ENCODE measurements at places on chromosomes 1 and 21. TPM values are rescaled to one million over a fixed set of nuclear protein-coding genes. Genes with fewer than 3 reads are reported as not detected.

DNA sequence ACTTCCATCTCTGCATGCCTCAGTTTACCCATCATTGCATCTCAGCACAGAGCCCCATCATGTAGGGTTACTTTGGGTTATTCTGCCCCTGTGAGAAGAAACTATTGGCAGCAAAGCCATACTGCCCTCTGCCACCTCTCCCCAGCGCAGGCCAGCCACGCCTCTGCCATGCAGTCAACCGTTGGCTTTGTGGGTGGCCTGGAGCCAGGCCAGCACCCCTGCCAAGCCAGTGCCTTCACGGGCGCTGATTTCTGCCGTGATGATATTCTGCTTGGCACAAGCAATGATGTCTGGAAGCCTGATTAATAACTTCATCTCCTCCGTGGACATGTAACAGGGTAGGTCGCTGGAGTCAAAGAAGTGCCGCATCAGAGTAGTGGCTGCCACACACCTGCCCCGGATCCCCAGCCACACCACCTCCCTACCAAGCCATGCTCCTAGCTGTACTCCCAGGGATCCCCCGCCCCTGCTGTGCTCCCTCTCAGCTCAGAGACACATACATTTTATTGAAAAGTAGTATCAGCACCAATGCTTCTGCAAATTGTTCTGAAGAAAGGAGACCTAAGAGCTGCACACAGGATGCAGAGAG, 15.0 kb upstream of the CEP85 start:
- H3K4me3 ChIP-seq, result no peak overlapping the region
- DNase-seq, result peak; percentile 97
- H3K27me3 ChIP-seq, result no peaks in the 10 kb centered on the region
- H3K4me1 ChIP-seq, result peaks cover 24% of the 10 kb centered on the region
- H3K36me3 ChIP-seq, result no peaks in the 10 kb centered on the region

GRCh38 chr1:172135076-172135672, 285.3 kb upstream of the C1orf105 start:
- no peaks in the 10 kb centered on the region for H3K36me3 ChIP-seq
- H3K4me1 ChIP-seq, result peaks cover 13% of the 10 kb centered on the region
- DNase-seq, result no peak
- H3K27ac ChIP-seq, result no peak overlapping the region

Gene PBX1
- 81.2 TPM for total RNA-seq

DNA sequence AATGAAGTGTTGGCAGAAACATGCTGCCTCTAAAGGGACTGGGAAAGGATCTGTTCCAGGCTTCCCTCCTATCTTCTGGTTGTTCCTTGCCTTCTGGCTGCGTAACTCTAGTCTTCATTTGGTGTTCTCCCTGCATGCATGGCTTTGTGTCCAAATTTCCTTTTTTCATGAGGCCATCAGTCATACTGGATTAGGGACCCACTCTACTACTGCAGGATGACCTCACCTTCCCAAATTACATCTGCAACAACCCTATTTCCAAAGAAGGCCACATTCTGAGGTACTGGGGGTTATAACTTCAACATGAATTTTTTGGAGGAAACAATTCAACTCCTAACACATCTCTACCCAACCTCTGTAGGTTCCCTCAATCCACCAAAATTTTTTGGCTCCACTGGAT, 26.3 kb downstream of the MR1 start:
- DNase-seq, result no peak
- H3K4me3 ChIP-seq, result no peak overlapping the region
- H3K27me3 ChIP-seq, result no peaks in the 10 kb centered on the region
- H3K27ac ChIP-seq, result no peak overlapping the region
- H3K4me1 ChIP-seq, result no peaks in the 10 kb centered on the region
- H3K36me3 ChIP-seq, result no peaks in the 10 kb centered on the region

Gene PTGFRN
- total RNA-seq, result 29.1 TPM

GRCh38 chr1:9004700-9005394, 21.4 kb downstream of the SLC2A7 start:
- no peaks in the 10 kb centered on the region for H3K36me3 ChIP-seq
- peak; percentile 78 for DNase-seq
- no peak overlapping the region for H3K4me3 ChIP-seq
- no peaks in the 10 kb centered on the region for H3K27me3 ChIP-seq
- H3K4me1 ChIP-seq, result no peaks in the 10 kb centered on the region

Gene H6PD
- 64.2 TPM for total RNA-seq

Gene TRIM67
- not detected for total RNA-seq

DNA sequence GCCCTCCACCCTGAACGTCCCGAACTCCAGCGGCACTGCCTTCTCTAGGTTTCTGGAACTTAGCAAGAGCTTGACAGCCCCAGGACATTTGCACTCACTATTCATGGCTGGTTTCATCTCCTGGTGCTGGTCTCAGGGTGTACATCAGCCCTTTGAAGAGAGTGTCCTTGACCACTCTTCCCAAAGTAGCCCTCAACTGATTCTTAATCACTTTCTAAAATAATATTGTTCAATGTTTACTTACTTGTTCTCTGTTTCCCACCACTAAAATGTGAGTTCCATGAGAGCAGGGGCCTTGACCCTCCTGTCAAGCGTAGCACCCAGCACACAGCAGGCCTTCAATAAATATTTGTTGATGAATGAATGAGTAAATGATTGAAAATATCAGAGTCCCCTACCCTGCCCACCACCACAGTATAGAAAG, 262.5 kb downstream of the RHOU start:
- H3K36me3 ChIP-seq, result no peaks in the 10 kb centered on the region
- no peak overlapping the region for H3K4me3 ChIP-seq
- peaks cover 4% of the 10 kb centered on the region for H3K4me1 ChIP-seq

DNA sequence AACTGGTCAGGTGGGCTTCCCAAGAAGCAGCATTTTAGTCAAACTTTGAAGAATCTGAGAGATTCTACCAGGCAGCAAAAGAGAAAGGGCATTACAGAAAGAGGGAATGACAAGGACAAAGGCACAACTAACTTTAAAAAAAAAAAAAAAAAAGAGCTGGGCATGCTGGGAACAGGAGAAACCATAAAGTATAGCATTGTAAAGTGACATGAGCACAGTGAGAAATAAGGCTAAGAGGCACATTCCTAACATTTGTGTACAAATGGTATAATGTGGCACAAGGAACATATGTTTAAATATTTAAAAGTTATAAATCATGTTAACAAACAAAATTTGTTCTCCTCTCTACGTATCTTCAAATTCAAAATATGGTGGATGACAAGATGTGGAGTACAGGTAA, 69.6 kb downstream of the CLCA4 start:
- DNase-seq, result no peak
- no peak overlapping the region for H3K27ac ChIP-seq
- no peaks in the 10 kb centered on the region for H3K36me3 ChIP-seq
- H3K4me3 ChIP-seq, result no peak overlapping the region
- no peaks in the 10 kb centered on the region for H3K4me1 ChIP-seq
- H3K27me3 ChIP-seq, result no peaks in the 10 kb centered on the region

Gene DISP1
- total RNA-seq, result 21.4 TPM
